Right renal pelvis (tissue), 4 donors: ENCODE measurements at places on chromosomes 16 and 17.

GRCh38 chr16:74813109-74813641 lies 38.6 kb upstream of the FA2H start:
- DNase-seq = peak; percentile 54

DNA sequence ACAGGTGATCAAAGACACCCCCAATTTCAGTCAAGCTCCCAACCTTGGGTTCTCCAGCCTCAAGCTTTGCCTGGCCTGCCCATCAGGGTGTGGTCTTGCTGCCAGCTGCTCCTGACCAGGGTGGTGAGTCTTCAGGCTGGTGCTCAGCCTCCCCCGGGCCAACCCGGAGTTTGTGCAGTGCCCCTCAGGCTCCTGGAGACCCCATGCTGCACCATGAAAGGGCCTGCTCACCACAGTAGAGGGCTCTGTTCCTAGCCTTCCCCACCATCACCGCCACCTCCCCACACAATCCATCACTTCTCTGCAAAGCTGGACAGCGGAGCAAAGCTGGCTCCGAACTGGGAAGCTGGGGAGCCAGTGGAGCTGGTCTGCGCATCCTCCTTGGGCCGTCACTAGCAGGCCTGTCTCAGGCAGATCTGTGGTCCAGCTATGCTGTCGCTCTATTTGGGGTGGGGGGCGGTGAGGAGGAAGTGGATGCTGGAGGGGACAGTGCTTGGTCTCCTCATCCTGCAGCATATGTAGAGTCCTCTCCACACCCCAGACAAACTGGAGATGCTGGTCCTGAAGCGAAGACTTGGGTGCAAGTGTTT lies 88.5 kb upstream of the RPL38 start:
- DNase-seq = no peak

GRCh38 chr16:87855852-87856715 lies 13.2 kb downstream of the SLC7A5 start:
- no peak for DNase-seq

DNA sequence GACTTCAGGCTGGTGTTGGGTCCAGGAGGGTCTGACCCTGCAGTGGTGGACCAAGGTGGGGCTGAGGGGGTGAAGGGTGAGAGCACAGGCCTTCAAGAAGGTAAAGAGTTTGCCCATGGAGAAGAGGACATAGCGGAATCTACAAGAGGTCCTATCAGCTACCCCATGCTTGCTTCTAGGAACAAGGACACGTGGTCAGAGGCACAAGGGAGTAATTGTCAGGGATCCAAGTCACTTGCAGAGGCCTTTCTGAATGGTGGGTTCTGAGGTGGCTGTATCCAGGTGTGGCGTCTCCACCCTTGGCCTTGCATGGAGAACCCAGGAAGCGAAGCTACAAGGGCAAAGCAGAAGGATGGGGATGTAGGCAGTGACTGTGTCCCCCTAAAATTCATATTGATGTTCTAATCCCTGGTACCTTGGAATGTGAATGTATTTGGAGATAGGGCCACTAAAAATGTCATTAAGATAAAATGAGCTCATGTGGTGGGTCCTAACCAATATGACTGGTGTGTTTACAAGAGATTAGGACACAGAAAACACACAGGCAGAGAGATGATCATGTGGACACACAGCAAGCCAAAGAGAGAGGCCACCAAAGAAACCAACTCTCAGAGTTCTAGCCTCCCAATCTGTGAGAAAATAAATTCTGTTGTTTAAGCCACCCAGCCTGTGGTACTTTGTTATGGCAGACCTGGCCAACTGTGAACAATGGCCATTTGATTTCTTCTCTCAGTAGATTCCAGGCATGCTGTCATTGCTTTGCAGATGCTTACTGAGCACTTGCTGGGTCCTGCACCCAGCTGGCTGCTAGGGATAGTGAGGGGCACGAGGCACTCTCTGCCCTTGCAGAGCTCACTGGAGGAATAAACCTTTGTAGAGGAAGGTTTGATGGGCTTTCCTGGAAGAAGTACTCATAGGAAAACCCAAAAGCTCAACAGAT lies 75.8 kb downstream of the UTP18 start:
- no peak for DNase-seq

DNA sequence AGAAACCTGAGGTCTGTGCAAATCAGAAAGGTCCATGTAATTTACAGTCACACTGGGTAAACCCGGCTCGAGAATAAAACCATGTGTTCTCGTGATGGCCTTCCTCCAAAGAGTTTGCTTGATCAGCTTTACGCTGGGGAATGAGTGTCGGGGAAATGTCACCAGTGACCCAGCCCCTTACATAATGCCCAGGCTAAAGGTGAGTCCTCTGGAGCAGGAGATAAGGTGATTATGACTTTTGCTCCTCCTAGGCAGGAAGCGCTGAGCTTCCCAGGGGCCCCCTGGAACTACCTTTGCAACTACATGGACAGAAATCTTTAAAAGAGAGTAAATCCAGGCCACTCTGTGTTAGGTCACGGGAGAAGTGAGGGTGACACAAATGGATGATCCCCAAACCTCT lies 15.7 kb downstream of the SLC6A4 start:
- no peak for DNase-seq

DNA sequence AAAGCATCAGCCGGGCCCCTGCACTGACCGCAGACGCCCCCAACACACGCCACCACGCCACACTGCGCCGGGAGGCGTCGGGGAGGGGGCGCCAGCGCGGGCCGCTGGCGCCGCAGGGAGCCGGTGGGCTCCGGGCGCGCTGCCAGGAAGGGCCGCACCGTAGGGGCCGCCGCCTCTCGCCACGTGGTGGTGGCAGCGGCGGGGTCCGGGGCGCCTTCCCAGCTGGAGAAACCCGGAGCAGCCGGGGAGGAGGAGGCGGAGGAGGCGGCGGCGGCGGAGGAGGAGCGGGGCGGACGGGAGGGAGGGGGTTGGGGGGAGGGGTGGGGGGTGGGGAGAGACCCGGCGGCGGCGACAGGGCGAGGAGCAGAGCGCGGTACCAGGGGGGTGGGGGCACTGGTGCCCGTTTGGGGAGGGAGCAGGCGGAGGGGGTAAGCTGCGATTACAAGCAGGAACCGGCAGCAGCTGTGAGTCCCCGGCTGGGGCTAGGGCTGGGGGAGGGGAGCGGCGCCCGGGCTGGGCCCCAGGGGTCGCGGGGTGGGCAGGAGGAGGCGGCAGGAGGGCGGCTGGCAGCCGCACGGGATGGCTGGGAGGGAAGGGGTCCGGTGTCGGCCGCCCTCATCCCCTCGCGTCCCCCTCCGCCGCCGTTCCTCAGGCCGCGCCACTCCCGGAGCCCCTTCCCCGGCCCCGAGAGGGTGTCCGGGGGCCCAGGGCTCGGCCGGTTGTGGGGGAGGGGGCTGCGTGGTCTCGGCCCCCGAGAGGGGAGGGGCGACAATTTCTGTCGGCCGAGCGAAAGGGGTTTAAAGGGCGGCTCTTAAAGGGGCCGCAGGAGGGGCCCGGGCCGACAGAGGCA lies at the start of gene TBKBP1:
Gene TBKBP1 (plus strand): TSS at position 431 of the 850 bp plus-strand sequence. CDS start 1,952 bp downstream, outside the sequence.
- DNase-seq = peak; percentile 79

GRCh38 chr17:1186923-1187771 lies 7.4 kb upstream of the ABR start:
- DNase-seq = no peak

- no peak for DNase-seq
Measured at GRCh38 chr16:888901-889570, 81.7 kb downstream of the LMF1 start.

DNA sequence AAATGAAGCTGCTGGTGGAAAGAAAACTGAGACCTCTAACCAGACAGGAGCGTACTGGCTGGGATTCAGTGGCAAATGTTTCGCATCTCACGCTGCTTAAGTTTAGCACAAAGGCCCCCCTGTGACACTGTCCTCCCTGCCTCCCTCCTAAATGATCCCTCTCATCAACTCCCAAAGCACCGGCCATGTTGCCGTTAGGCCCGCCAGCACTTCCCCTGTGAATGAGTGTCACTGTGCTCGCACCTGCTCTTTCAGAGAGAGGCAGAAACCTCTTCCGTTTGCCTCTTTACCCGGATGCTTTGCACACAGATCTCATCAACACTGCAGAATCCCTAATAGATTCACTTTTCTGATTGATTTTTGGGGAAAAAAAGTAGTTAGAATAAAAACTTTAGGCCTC lies 26.5 kb downstream of the MBTPS1 start:
- DNase-seq = no peak

- DNase-seq = no peak
Measured at GRCh38 chr16:85412911-85413520, 200.1 kb upstream of the GSE1 start.

GRCh38 chr17:15513058-15513791 lies 45.8 kb upstream of the CDRT4 start:
- DNase-seq = no peak

GRCh38 chr17:27460196-27460725 lies 4.0 kb downstream of the KSR1 start:
- no peak for DNase-seq

- DNase-seq = peak; percentile 72
Measured at GRCh38 chr17:17641621-17642409, 39.4 kb upstream of the RAI1 start.

DNA sequence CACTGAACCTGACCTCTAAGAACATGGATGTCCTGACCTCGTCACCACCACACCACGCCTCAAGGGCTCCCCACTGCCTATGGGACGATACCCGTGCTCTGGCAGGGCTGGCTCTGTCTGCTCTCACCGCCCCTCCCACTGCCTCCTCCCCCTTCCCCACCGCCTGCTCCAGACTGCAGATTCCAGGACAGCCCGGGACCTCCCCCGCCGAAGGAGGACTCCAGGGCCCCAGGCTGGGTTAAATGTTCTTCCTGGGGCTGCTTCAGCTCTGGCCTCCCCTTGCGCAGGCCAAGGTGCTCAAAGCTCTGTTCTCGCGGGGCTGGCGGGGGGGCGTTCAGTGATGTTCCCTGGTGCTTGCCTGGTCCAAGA lies 3.1 kb downstream of the NPW start:
- no peak for DNase-seq

DNA sequence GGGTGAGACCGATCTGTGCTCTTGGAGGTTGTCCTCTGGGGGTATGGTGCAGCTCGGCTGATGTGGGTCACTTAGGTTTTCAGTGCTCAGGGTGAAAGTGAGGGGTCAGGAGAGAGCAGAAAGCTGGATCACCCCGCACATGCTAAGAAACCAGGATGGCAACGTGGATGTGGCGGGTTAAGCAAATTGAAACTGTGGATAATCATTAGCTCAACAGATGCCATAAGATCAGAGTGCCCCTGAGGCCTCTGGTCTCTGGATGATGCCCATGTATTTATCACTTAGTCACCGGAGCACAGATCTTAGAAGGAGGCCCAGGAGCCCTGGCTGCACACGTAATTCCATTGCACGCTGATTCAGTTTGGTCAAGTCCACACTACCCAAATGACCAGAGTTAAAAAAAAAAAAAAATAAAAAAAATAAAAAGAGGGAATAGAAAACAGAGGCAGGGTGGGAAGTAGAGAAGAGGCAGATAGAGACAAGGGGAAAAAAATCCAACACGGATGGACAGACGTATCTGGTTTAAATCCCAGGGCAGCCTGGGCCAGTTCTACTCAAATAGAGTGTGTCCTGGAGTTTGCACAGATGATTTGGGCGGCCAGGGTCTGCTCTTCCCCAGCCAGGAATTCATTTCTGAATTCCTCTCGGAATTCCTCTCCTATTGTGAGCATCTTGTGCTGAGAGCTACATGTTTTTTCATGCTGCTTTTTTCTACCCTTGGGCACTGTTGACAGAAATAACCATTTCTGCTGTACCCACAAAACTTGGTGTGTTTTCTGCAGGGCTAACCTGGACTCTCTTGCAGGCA lies 378.3 kb downstream of the CPPED1 start:
- no peak for DNase-seq

- DNase-seq = no peak
Measured at GRCh38 chr17:39996800-39997199, 16.2 kb downstream of the PSMD3 start.

DNA sequence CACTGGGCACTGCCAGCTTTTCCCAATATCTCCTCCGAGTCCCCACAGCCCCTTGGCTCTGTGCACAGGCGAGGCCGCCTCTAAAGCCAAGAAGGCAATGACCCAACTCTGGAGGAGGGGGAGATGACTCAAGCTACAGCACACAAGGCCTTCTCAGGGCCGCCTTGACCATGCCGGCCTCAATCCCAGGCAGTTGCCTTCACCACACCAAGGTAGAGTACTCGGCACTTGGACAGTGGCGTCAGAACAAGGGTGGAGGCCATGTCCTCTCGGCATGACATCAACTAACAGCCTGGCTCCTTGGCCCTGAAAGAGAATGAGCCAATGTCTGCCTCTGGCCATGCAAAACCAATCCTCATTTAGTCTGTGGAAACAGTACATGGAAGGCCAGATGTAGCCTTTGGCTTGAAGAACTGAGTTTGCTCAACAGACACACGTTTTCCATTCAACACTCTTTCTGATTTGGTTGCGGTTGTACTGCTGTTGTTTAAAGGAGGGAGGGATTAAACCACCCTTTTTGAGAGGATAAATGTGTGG lies 139.6 kb downstream of the XYLT1 start:
- DNase-seq = no peak

GRCh38 chr17:44608727-44609435 lies 47.4 kb upstream of the MEIOC start:
- DNase-seq = no peak

DNA sequence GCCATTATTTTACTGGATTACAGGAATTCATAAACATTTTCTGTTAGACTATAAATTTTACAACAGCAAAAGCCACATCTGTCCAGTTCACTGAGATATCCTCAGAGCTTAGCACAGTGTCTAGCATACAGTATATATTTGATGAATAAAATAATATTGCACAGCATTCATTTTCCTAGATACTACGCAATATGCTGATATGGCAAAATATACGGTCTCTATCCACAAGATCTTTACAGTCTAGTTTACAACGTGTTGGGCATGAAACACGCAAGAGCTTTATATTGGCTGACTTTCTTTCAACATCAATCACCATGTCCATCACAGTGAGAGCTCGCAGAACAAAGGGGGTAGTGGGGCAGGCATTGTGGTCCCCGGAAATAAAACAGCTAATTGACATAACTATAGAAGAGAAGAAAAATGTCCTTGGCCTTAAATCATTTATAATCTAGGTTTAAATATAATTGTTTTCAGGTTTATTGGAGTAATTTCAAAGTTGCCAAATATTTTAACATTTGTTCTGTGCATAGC lies 43.5 kb downstream of the ZNF652 start:
- no peak for DNase-seq

- no peak for DNase-seq
Measured at GRCh38 chr16:61313931-61314330, 722.3 kb downstream of the CDH8 start.

DNA sequence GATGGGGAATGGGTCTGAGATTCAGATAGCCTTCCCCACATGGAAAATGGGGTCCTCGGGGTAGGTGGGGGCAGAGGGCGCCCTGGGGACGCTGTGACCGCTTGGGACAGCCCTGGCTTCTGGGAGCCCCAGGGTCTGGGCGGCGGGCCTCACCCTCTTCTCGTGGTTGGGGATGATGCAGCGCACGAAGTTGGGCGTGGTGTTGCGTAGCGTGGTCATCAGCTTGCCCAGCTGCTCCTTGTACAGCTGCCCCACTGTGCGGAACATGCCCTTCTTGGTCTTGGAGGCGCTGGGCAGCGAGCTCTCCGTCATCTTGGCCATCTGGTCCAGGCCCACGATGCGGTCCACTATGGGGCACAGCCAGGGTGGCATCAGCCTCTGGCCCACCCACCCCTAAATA lies 99.9 kb downstream of the NDE1 start:
- no peak for DNase-seq
